Fibroblast of skin of left biceps (primary cell): ENCODE measurements at places on chromosomes 1 and 21.

DNA sequence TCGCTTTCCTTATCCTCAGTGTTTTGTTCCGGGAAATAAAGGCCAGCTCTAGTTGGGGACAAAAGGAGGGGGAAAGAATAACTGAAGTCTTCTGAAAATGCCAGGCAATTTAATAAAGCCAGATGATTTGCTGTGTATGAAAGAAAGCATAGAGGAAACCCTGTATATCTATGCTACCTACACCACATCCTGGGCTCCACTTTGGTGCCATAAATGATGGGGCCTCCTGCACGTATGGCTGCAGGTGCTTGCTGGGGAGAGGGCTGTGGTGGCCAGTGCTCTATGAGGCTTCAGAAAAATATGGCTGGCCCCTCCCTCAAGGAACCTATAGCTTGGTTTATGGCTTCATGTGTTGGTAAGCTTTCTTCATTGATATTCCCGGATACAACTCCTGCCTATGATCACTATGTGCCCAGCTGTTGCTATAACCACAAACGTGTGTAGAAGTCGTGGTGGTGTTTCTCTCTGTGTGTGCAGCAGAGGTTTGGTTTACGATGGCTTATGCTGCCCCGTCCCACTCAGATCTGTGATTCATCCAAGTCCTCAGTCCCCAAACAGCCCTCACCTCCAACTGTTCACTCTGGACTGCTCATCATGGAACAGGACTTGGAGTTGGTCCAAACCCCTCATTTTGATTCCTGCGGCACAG, 59.5 kb downstream of the BACE2 start:
- DNase-seq = no peak

- DNase-seq = no peak
Measured at GRCh38 chr1:167713330-167714081, 8.3 kb upstream of the MPZL1 start.

DNA sequence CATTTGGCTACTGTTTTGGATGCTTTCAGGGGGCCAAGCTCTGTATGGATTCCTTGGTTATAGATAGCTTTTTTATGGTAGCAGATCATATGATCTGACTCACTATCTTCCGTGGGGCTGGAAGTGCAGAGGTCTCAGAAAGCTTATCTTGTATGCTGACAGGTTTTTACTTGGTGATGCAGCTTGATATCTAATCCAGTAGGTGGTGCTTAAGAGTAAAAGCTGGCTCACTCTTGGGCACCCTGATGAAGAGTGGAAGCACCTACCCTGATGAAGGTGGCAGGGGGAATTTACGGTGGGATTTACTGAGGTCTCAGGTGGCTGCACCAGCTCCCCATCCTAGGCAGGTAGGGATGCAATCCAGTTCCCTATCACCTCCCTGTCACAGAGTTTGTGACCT, 151.2 kb downstream of the PTBP2 start:
- no peak for DNase-seq

DNA sequence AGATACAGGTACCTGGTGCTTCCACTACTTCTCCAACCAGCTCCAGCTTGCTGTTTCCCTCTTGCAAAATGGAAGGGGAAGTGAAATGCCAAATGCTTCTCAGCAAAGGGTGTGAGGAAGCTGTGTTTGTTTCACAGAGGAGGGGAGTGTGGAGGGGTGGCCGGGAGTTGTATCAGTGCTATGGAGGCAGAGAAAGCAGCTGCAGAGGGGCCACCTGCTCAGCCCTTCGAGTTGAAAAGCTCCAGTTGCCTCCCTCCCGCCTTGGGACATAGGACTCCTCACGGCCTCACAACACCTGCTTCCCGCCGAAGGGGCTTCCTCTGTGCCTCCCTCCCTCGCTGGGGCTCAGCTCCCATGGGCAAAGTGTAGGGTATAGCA, 12.1 kb upstream of the LINGO4 start:
- no peak for DNase-seq

DNA sequence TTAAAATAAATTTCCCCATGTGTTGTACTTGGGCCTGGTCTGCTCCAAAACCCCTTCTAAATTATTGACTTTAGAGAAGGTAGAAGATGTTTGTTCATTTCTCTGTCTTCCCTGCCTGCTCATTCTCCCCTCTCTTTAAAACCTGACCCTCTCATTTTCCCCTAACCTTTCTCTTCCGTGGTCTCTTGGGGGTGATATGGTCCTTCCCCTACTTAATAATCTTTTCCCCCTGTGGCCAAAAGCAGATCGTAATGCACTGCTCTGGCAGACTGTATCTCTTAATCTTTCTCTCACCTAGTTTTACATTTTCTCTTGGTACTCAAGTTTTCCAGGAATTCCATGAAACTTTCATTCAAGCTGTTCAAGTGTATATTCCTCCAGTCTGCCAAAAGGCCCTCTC, 301.7 kb downstream of the TTLL7 start:
- no peak for DNase-seq
